Ureter (tissue), 1 donor: ENCODE measurements at places on chromosomes 5 and 9.

- DNase-seq = no peak
Measured at GRCh38 chr9:137685035-137685740, 66.4 kb downstream of the EHMT1 start.

- no peak for DNase-seq
Measured at GRCh38 chr9:127825319-127826051, 22.8 kb downstream of the FPGS start.

GRCh38 chr5:446066-446882, 3.3 kb downstream of the EXOC3 start:
- no peak for DNase-seq

- no peak for DNase-seq
Measured at GRCh38 chr5:168836603-168837231, 257.5 kb upstream of the PANK3 start.

DNA sequence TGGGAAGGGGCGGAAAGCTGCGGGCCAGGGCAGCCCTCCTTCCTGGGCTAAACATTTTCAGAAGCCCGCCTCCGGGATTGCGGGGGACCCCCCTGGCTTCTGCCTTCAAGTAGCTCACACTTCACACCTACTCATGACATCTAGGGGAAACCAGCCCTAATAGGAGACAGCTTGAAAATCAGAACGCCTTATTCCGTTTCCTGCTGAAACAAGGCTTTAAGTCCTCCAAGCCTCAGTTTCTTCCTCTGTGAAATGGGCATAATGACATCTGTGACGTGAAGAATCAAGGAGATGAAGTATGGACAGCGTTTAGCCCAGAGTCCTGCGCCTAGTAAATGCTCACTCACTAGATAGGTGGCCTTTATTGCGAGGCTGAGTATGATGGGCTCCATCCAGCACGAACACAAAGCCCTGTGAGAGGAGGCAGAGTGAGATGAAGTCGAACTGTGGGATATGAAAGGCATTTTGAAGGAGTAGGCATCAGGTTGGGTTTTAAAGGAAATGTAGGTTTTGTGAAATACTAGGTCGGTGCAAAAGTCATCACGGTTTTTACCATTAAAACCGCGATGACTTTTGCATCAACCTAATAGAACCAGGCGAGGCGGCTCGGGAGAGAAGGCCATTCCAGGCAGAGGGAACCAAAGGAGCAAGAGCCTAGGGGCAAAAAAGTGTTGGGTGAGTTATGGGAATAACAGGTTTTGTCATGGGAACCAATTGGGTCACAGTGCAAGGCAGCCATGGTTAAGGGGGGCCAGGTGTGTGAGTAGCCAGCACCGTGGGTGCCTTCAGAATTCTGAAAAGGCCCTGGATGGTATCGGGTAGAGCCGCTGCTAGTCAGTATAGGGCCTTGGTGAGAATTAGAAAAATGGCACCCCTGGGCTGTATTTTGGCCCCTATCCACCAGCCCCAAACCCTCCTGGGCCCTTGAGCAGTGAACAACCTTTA, 1.0 kb upstream of the TSC1 start:
- no peak for DNase-seq

DNA sequence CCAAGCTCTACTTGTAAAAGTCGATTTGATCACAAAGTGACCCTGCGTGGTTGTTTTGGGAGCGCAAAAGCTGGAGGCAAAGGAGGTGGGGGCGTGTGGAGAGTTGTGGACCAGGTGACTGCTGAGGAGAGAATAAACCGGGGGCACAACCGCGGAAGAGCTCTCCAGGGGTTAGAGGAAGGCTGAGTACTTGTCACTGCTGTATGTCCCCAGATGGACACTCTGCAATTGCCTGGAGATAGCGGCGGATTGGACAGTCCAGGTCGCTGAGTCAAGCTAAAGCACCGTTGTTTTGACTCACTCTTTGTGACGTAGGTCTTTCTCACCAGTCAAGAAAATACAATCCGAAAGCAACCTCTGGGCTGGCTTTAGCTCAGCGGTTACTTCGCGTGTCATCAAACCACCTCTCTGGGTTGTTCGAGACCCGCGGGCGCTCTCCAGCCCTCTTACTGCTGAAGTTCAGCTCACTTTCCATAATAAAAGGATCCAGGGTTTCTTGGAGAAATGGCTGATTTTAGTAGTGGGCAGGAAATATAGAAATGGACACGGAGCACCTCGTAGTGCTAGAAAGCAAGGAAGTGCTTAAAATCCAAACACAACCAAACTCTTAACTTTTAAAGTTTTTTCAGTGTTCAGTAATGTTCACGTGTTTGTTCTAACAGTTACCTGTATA, 25.7 kb downstream of the ZMAT2 start:
- DNase-seq = peak; percentile 51

DNA sequence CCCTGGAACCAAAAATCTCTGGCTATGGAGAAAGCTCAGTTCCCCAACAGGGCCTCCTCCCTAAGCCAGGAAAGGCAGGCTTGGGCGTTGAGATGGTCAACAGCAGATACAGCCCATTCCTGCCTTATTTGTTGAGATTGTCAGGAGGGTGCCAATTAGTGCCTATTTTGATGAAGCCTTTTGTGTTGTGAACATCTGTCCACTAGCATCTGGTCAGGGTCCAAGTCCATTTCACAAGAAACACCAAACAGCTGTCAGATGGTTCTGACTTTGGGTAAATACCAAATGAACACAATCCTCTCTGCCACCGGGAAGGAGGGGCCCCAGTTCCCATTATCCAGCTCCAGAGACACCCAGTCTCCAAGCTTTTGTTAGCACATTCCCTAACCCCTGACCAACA, 19.9 kb downstream of the SEMA6A start:
- no peak for DNase-seq

DNA sequence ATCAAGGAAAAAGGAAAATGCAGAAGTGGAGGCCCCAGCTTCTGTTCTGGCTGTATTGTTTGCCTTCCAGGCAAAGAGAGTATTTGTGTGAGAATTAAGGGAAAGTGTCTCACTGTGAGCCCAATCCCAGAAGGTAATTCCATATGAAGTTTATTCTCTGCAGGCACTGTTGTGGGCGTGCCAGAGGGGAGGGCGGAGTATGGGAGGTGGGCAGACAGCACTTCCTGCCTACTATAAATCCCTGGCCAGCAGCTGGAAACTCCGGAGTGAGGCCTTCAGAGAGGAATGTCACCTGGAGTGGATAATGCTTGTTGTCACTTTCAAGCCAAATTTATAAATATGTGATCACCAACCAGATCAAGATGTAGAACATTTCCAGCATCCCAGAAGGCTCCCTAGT, 209.5 kb downstream of the ARHGAP26 start:
- DNase-seq = no peak

DNA sequence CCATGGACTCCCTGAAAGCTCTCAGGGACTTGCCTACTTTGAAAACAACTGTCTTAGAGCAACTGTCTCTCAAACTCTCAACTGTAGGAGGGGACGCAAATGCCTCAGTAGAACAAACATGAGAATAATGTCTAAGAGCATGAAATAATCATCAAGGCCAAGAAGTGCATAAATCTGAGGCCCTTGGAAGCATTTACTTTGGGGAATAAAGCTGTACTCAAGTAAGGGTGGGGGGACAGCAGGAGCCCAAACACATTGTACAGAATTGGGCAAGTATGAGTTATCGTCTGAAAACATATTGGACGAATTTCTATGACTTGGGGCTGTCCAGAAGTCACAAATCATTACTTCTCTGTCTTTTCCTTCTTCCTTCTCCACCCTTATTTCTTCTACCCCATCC, 96.3 kb upstream of the HMHB1 start:
- no peak for DNase-seq

- peak; percentile 70 for DNase-seq
Measured at GRCh38 chr9:76255781-76256455, 138.3 kb downstream of the RFK start.

DNA sequence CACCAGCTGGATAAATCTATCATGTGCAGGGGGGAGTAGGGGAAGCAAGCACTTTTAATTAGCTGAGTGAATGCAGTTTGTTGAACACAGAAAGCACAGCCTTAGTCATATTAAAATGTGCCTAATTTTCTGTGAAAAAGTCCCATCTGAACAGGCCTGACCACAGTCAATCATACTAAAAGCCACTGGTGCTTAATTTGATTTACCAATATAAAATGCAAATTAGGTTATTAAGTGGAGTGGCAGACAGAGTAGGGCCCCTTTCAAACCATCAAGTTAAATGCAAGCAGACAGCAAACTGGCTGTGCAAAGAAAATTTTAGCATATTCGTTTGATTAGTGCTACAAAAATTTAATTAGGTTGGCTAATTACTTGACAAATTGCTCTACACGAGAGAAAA, 176.1 kb downstream of the ISL1 start:
- DNase-seq = no peak

DNA sequence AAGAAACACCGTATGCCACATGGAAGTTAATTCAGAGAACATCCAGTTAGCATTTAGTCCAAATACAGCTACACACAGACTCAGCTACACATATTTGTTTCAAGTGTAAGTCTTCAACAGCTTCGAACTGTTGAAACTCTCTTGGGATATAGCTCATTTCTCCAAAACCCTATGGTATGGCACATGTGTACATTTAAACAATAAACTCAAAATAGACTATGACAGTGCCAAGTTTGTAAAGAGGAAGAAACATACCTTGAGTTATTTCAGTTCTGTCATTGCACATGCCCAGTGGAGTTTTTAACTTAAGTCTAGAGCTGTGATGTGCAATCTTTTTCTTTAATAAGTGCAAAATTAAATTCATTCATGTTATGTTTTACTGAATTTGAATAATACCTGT, 155.1 kb upstream of the RAI14 start:
- DNase-seq = no peak

DNA sequence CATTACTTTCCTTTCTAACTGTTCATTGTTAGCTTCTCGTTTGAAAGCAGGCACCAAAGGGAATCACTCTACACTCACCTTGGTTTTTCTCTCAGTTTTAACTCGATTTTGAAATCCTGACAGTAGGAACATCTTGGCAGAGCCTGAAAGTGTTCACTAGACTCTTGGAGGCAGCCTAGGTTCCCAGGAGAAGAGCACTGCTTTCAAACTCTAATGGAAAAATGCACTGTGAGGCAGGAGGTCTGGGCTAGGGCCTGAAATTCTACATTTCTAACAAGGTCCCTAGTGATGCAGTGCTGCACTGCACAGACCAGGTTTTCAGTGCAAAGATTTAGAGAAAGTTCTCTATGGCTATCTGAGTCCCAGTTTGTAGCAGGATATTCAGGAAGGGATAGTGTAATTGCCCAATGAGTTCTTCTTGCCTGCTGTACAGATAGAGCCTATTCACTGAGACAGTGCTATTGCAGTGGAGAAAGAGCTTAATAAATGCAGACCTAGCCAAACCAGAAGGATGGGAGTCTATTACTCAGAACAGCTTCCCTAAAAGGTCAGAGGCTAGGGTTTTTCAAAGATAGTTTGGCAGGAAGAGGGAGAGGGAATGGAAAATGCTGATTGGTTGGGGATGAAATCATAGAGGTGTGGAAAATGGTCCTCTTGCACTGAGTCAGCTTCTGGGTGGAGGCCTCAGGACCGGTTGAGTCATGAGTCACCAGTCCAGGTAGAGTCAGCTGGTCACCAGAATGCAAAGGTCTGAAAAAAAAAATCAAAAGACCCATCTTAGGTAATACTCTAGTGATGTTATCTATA, 153.9 kb downstream of the GPBP1 start:
- no peak for DNase-seq

DNA sequence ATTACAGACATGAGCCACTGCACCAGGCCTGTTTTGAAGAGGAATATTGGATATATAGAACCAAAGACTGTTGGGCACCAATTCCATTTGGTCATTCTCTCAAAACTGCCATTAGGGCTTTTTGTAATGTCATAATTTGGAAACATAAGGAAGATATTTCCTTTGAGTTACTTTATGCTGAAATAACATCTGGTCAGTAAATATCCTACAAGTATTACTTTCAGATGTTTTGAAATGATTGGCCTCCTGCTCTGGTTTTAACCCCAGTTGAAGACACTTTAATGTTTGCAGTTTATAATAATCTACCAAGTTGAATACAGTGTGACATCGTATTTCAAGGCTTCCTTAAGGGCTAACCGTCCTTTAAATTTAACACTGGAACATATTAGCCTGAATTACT, 33.6 kb downstream of the LRRTM2 start:
- DNase-seq = no peak

DNA sequence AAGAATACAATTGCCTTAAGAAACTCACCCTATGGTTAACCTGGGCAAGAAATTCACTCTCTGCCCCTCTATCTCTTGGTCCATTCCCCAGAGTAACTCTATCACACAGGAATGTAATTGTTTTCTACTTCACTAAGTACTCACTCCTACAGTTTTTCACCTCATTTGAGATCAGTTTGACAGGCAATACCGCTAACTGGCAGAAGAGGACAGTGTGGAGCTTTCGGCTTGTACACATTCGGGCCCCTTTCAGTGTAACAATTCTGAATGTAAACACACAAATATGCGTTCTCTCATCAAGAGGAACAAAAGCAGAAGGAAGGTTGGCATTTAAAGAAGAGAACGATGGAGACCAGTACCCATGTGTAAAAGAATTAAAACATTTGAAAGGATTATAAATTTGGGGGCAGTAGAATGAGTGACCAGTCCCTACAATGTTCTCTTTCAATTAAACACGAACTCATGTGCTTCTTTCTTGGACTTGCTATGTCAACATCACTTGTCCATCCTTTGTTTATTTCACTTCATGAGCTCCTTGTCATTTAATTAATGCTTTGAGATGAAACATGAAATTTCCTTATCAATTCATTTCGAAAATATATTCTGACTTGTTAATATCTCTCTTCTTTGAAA, 188.5 kb upstream of the GRAMD2B start:
- no peak for DNase-seq

- DNase-seq = no peak
Measured at GRCh38 chr9:128124873-128125579, 2.5 kb downstream of the PTGES2 start.

DNA sequence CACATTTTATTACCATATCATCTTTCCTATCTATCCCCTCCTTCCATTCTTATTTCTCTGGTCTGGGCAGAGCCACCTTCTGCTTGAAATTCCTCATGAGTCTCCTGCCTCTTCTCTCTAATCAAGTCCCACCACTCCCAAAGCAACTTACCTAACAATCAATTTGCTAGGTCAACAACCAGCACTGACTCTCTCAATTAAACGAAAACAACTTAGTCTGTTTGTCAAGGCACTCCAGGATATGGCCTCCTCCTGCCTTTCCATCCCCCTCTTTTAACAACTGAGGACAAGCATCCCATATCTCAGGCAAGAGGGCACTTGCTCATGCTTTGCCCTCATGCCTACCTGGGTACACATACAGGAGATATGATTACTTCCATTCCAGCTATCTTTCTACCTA, 47.4 kb downstream of the HCN1 start:
- DNase-seq = no peak

GRCh38 chr9:20592673-20593072, 29.6 kb downstream of the MLLT3 start:
- no peak for DNase-seq

GRCh38 chr9:72623156-72623555, 101.7 kb downstream of the TMC1 start:
- no peak for DNase-seq
